ENCODE measurements at places on chromosomes 6 and 20. TPM values are rescaled to one million over a fixed set of nuclear protein-coding genes. Genes with fewer than 3 reads are reported as not detected.

DNA sequence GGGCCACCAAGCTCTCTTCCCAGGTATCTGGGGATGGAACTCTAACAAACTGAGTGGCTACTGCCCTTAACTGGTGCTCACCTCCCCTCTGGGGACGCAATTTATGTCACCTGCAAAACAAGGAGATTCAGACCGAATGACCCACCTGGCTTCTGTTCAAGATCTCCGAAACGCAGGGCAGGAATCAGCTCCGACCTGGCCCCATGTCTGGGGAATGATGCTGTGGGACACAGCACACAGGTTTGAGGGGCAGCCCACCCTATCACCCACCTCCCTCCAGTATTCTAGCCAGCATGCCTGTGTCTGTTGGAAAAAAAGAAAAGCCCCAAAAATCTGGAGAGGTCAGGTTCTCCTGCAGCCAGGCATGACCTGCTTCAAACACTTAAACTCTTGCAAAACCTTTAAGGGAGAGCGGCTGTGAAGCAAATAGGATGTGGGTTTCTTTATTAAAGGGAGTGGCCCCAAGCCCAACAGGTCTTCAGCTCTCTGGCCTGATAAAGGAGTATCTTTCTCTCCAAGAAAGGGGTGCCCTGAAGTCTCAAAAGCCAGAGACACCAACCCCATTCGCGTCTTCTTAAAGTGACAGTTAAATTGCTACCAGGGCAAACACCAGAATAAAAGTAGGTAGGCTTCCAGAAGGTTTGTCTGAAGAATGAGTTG, 6.4 kb downstream of the PREX1 start:
- DNase-seq = no peak
- no peaks in the 10 kb centered on the region for H3K36me3 ChIP-seq
- H3K4me3 ChIP-seq = no peak overlapping the region
- no peak overlapping the region for H3K27ac ChIP-seq
- H3K27me3 ChIP-seq = peaks cover 14% of the 10 kb centered on the region

DNA sequence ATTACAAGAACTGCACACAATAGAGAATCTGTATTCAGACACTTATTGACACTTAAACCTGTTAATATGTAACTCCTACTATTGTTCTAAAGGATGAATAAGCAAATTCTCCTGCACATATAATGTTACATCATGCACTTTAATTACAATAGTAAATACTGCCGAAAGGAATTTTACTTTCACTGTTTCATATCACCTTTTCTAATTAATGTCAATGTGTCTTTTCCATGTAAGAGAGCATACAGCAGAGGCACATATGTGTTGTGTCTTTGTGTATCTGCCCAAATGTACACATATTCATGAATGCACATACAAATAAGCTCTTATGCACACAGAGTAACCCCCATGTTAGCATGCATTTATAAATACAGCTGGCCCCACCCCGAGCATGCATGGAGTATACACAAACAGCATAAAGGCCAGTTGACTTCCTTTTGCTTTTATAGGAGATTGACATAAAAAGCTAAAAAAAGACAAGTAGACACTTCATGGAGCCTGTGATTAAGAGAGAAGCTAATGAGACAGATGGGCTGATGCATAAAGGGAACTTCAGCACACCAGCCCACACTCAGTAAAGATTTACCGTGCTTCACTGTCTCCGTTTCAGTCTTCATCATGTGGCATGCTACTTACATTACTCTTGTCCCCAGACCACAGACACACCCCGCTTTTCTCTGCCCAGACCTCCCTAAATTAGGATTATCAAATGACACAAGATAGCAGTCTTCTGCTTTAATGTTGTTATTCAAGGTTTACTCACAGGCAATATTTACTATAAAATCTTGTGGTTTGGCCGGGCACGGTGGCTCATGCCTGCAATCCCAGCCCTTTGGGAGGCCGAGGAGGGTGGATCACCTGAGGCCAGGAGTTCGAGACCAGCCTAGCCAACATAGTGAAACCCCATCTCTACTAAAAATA, 184.6 kb downstream of the ATXN1 start:
- peaks cover 35% of the 10 kb centered on the region for H3K4me1 ChIP-seq
- H3K36me3 ChIP-seq = no peaks in the 10 kb centered on the region
- H3K27me3 ChIP-seq = no peaks in the 10 kb centered on the region
- no peak overlapping the region for H3K27ac ChIP-seq

DNA sequence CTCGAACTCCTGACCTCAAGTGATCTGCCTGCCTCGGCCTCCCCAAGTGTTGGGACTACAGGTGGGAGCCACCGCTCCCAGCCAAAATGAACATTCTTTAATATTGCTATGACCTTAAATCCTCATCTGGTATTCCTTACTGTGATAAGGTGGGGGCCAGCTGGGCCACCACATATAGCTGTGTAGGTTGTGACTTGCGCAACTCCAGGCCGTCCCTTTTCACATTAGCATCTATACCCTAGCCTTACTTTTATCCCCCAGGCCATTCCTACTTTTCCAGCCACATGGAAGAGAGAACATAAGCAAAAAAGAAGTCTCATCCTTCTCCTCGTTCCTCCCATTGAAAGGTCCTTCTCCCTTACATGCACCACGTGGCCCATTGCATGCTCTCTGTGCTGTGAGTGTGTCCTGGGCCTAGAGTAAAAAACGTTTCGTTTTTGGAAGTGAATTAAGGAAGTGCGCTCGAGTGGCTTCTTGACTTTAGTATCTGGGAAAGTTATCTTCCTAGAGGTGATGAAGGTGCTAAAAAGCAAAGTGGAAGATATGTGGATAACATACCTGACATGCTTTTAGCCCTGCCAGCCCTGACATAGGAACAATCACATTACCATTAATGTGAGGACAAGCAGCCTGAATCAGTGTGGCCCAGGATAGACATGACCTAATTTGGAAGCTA, 56.8 kb upstream of the KIF13A start:
- no peak overlapping the region for H3K4me3 ChIP-seq
- H3K36me3 ChIP-seq = no peaks in the 10 kb centered on the region
- no peak overlapping the region for H3K27ac ChIP-seq
- peaks cover 25% of the 10 kb centered on the region for H3K4me1 ChIP-seq
- no peak for DNase-seq

GRCh38 chr6:139330826-139331500, 39.2 kb upstream of the TXLNB start:
- H3K27ac ChIP-seq = no peak overlapping the region
- H3K36me3 ChIP-seq = no peaks in the 10 kb centered on the region
- H3K27me3 ChIP-seq = no peaks in the 10 kb centered on the region
- no peaks in the 10 kb centered on the region for H3K4me1 ChIP-seq
- no peak for DNase-seq
- H3K4me3 ChIP-seq = no peak overlapping the region

- H3K4me3 ChIP-seq = no peak overlapping the region
- no peak for DNase-seq
- H3K4me1 ChIP-seq = no peaks in the 10 kb centered on the region
- no peaks in the 10 kb centered on the region for H3K36me3 ChIP-seq
- H3K27me3 ChIP-seq = peaks cover 86% of the 10 kb centered on the region
These were observed 85.4 kb downstream of the CD40 start for GRCh38 chr20:46203510-46203837.

Gene CALHM4
- not detected for total RNA-seq

Measured in HepG2 (cell line).